DMS 273 treated with DMSO at 0.1 percent for 48 hours (cell line): ENCODE measurements at places on chromosomes 12 and 14.

DNA sequence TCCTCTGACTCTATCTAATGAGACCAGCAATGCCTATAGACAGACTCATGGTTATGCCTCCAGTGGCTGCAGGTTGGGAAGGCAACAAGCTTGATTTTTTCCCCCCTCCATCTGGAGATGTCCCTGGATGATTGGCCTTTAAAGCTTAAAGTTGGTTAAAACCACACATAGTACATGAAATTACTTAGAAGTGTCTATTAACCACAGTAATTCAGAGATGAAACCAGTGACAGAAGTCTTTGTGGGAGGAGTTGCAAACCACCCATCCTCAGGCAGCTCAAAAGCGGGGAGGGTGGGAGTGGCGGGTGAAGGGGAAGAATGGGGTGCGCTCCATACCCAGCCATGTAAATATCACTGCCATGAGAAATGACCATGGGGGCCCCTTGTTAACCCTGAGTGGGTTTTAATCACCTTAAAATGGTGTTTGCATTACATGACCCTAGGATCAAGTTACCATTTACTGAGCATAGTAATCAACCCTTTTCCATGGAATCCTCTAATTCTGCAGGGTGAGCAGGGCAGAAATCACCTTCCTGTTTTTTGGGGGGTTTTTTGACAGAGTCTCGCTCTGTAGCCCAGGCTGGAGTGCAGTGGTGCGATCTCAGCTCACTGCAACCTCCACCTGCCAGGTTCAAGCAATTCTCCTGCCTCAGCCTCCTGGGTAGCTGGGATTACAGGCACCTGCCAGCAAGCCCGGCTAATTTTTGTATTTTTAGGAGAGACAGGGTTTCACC lies 133.5 kb downstream of the FOXN3 start:
- DNase-seq, result no peak

DNA sequence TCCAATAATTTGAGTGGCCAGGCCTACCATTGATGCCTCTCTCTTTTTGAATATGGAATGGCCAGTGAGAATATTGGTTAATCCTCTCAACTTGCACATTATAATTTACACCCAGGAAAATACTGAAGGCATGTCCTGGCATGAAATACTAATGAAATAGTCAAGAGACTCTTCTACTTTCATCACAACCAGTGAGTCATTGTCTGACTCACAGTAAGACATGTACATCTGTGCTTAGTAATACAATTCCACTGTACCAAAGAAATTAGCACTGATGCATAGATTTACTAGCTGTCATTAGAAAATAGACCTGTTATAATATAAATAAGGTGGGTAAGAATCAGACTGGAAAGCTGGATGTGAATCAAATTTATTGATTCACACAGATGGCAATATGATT lies 31.6 kb downstream of the KCNC2 start:
- DNase-seq, result peak; percentile 17

DNA sequence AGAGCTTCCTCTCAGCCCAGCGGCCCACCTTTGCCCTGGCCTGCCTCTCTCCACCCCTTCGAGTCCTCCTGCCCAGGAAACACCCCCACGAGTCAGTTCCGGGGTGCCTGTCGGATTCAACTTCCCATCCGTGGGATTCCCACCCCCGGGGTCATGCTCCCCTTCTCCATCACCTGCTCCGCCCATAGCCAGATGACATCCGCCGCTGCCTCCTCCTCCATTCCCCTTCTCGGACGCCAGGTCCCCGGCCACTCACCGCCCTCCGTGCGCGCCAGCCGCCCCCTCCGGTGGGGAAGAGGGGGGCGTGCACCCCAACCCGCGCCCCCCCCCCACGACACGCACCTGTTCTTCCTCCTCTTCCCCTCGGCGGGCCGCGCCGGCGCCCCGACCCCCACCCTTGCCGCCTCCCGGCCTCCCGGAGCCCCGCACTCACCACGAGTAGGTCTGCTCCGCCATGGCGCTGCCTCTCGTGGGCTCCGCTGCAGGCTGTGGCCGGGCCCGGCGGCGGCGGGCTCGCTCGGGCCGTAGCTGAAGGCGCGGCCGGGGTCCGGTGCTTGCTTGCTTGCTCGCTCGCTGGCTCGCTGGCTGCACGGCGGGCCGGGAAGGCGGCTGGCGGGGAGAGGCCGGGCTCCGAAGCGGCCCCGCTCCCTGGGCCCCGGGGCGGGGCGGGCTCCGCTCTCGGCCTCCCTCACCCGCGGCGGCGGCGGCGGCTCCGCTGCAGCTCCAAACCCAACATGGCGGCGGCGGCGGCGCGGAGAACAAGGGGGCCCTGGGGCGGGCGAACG lies 554 bp downstream of the SPPL3 start:
- DNase-seq, result no peak

- no peak for DNase-seq
Measured at GRCh38 chr12:51222461-51222860, 4.6 kb upstream of the POU6F1 start.

DNA sequence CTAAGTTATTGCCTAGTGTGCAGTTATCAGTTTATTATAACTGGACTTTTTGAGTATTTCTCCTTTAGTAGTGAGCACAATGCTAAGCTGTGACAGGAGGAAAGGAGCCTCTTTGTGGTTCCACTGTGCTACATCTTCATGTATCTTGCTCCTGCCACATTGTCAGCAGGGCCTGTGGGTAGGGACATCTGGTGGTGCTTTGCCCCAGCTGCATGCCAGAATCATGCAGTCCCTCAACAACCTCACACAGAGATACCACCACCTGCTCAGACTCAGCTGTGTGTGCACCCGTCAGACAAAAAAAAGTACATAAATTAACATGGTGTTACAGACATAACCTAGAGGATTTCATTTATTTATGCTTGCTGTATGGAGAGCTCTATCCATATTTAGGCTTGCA lies 51.1 kb downstream of the MIS18BP1 start:
- peak; percentile 8 for DNase-seq

GRCh38 chr12:106769546-106769945 lies 4.9 kb upstream of the RIC8B start:
- DNase-seq, result no peak

DNA sequence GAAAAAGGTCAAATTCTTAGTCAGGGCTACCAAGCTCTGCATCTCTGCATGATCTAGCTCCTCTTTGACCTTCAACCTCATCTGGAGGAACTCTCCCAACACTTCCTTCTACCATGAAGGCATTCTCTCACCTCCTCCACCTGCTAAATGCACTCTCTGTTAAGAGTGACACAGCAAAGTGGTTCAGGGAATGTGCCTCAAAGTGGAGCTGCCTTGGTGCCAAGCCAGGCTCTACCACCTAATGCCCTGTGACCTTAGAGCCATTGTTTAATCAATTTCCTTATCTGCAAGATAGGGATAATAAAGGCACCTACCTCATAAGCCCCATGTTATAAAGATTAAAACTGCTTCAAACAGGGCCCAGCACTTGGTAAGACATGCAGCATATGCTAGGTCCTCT lies 236.7 kb downstream of the ANO2 start:
- DNase-seq, result no peak

GRCh38 chr12:93468008-93468371 lies 676 bp downstream of the MRPL42 start:
- no peak for DNase-seq
